NCI-H1436 treated with DMSO at 0.1 percent for 48 hours (cell line): ENCODE measurements at places on chromosomes 5 and 9.

- DNase-seq: no peak
These were observed 133.6 kb downstream of the PTPRD start for GRCh38 chr9:10479172-10479571.

- DNase-seq: no peak
These were observed 64.3 kb downstream of the CDH18 start for GRCh38 chr5:19923742-19924141.

- no peak for DNase-seq
These were observed 40.2 kb downstream of the OSTF1 start for GRCh38 chr9:75128535-75128934.

GRCh38 chr9:84852617-84853301 lies 183.2 kb downstream of the NTRK2 start:
- no peak for DNase-seq

DNA sequence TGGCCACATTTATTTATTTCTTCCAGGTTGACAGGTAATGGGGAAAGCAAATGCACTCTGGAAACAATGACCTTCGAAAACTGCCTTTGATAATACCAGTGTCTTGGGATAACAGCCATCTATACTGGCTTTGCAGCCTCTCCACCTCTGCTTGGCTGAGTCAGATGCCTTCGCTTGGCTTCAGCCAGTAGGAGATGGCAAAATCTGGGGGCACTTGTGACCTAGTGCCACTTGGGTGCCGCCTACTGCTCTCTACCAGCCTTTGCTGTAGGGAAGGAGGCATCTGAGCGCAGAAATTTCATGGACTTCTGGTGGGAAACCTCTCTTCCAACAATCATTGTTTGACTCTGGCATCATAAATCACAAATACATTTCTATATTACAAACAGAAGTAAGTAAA lies 21.8 kb downstream of the FYB1 start:
- DNase-seq: no peak

- no peak for DNase-seq
These were observed 13.7 kb upstream of the ADRA1B start for GRCh38 chr5:159902444-159903121.

GRCh38 chr9:92617951-92618510 lies 51.9 kb downstream of the IPPK start:
- DNase-seq: no peak

DNA sequence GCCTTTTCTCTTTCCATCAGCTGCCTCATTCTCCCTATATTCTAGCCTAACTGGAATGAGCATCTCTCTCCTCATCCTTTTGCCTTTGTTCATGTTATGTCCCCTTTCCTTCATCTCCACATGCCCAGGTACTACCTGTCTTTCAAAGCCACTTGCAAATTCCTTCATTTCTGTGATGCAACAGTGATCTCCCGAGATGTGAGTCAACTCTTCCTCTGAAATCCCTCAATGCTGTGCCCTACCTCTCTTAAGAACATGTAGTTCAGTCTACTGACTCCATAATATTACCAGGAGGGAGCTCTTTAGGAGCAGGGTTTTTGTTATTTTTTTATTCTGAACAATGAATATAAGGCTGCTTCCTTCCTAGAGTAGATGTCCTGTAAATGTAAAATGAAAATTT lies 91.6 kb downstream of the ZNF462 start:
- DNase-seq: no peak

DNA sequence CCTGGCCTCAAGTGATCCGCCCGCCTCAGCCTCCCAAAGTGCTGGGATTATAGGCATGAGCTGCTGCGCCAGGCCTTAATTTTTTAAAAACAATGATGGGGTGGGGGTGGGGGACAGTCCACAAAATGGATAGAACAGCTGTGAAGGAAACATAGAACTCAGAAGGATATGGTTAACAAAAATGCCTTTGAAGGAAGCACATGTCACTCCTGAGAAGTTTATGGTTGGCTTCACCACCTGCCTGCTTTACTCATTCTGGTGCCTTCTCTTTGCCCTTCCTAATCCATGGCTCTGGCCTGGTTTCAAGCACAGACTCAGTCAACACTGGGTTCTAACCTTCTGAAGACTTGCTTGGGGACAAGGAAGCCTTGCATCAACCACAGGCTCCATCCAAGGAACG lies 10.3 kb downstream of the BAG1 start:
- no peak for DNase-seq

DNA sequence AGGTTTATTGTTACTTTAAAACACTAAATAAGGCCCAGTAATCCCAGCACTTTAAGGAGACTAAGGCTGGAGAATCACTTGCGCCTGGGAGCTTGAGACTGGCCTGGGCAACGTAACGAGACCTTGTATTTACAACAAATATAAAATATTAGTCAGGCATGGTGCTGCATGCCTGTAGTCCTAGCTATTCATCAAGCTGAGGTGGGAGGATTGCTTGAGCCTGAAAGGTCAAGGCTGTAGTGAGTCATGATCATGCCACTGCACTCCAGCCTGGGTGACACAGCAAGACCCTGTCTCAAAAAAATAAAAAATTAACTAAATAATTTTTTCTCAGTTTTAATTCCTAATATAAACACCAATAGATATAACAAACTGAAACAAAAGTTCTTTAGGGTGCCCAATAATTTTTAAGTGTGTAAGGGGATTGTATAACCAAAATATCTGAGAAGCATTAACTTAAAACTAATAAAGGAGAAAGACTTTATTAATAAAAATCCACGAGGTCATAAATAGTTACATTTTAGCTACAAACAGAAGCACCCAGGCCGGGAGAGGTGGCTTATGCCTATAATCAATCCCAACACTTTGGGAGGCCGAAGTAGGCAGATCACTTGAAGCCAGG lies 32.7 kb downstream of the FAM13B start:
- DNase-seq: no peak

GRCh38 chr5:664994-665360 lies 28.2 kb downstream of the TPPP start:
- no peak for DNase-seq

- DNase-seq: no peak
These were observed 197.3 kb upstream of the CLINT1 start for GRCh38 chr5:158056130-158056825.

GRCh38 chr9:32941701-32942100 lies 59.7 kb downstream of the APTX start:
- no peak for DNase-seq

GRCh38 chr9:15403155-15403554 lies 19.5 kb upstream of the SNAPC3 start:
- no peak for DNase-seq

DNA sequence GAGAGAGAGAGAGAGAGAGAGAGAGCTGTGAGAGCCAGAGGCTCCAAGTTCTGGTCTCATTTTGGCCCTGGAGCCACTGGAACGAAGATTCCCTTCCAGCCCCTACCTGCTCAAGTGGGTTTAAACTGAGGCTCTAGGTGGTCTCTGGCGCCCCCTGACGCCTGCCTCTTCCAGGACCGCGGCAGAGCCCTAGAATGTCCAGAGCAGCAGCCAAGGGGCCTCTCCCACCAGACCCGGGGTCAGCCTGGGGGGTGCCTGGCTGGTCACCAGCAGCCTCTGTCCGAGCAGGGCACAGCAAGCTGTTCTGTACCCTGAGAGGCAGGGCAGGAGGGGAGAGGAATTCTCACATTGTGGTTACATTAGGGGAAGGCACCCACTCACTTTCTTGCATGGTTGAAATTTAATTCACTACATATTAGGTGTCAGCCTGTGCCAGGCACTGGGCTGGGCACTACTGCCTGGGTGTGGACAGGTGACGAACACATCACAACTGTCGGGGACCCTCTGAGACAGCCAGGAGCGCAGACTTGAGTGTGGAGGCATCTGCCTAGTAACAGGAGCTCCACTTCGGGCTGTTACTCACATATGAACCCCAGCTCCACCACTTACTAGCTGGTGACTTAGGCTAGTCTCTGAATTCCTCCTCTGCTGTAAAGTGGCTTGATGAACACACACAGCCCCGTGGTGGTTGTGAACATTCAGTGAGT lies 44.5 kb downstream of the AMBP start:
- DNase-seq: no peak

GRCh38 chr5:61907995-61908394 lies 398.0 kb upstream of the KIF2A start:
- DNase-seq: no peak

- DNase-seq: no peak
These were observed 21.0 kb downstream of the ACTL7A start for GRCh38 chr9:108883085-108883484.

- DNase-seq: no peak
These were observed 765.3 kb downstream of the MTRR start for GRCh38 chr5:8634219-8634618.
